ENCODE measurements at places on chromosomes 13 and 19.

- DNase-seq = no peak
These were observed 78.3 kb downstream of the FOXO1 start for GRCh38 chr13:40588101-40588500.

DNA sequence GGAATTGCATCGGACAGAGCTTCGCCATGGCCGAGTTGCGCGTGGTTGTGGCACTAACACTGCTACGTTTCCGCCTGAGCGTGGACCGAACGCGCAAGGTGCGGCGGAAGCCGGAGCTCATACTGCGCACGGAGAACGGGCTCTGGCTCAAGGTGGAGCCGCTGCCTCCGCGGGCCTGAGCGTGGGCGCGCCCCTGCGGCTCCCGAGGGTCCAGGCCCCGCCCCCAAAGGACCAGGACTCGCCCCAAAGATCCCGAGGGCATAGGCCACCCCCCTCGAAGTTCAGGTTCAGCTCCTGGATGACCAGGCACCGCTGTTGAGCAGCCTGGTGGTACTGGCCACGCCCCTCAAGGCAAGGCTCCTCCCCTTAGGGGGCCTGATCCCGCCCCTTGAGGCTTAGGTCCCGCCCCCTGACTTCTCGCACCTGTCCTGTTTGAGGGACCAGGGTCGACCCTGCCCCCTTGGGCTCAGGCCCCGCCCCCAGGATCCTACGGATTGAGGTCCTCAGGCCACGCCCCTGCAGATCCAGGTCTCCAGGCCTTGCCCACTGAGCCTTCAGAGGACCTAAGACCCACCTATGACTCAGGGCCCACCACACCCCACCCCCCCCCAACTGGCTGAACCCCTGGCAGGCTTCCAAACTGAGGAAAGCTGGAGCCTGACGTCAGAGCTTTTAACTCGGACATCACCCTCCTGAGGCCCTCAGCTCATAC lies 43.1 kb downstream of the CYP4F22 start:
- DNase-seq = peak; percentile 45

GRCh38 chr19:46755077-46755852 lies 9.0 kb upstream of the STRN4 start:
- DNase-seq = no peak

DNA sequence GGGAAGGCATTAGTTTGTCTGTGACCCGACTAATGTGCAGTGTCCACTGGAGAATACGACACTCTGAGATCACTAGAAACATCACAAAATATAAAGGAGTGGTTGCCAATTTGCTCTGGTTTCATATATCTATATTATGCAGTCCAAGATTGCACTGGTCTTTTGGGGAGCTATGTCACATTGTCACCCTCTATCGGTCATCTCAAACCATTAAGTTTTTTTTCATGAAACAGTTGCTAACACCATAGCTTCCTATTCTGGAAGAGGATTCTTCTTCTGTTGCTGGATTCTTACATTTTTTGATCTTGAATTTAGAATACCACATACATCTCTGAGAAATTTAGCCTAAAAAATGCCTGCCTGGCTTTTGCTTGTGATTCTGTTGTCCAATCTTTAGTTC lies 168.6 kb downstream of the LACC1 start:
- no peak for DNase-seq

DNA sequence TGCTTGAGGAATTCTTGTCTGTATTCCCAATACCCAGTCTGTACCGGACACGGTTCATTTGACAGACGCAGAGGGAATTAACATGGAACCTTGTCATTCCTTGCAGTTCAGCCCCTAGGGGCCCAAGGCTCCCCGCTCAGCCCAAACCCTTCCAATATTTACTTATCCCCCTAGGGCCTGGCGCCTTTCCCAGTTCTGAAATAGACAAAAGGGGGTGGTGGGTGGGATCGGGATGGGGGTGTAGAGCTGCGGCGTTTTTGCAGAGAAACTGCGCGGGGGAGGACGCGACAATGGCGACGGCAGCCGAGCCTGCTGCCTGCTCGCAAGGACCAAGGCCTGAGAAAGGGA lies 583 bp downstream of the AKAP8L start:
- DNase-seq = no peak

- DNase-seq = no peak
These were observed 789.9 kb upstream of the MIR17HG start for GRCh38 chr13:90557626-90558025.

DNA sequence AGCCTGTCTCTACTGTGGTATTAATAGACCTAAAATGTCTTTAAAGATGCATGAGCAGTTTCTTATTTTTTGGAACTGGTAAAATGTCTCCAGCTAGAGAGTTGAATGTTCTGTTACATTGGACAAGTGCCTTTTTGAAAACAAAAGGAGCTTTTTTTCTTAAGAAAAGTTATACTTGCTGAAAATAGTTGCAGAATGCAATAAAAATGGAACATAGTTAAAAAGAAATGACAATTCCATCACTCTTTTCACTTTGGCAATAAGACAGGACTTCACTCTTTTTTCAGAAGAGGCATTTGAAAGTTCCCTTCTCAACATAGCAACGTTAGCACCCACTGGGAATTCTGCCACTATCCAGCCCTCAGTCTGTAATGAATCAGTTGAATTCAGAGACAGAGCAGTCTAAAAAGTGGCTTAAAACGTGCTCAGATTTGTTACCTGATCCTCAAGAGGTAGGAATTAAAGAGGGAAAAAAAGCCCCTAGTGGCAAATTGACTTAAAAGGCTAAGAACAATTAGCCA lies 10.1 kb downstream of the RGCC start:
- DNase-seq = no peak

GRCh38 chr19:35048911-35049411 lies 7.4 kb downstream of the HPN start:
- DNase-seq = no peak

DNA sequence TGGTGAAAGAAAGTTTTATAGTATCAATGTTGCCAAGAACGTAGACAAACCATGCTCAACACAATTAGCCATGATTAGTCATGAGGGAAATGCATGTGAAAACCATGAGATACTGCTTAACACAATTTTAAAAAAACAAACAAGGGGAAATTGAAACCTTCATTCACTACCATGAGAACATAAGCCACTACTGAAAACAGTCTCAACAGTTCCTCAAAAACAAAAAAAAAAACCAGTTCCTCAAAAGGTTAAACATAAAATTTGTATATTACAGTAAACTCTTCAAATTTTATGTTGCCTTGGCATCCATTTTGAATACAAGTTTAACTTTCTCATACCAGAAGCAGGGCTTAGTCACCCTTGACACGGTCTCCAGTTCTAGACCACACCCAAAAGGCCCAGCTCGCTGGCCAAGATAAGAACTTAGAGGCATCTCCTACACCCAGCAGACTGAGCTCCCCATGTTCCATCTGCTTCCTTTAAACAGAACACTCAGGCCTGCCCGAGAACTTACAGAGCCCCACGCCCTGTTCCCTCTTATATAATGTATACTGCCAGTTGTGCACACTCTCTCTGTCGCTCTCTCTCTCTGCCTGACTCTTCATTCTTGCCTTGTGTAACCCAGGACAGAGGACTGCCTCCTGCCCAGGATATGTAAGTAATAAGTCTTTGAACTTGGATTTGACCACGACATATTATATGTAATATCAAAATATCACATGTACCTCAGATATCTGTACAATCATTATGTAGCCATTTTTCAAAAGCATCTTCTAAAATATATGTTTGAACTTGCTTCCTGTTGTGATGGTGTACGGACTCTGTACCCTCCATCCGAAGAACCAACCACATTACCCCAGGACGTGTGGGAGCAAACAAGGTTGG lies 67.4 kb downstream of the STK24 start:
- peak; percentile 23 for DNase-seq

GRCh38 chr19:24073807-24074206 lies 13.2 kb upstream of the ZNF254 start:
- no peak for DNase-seq

DNA sequence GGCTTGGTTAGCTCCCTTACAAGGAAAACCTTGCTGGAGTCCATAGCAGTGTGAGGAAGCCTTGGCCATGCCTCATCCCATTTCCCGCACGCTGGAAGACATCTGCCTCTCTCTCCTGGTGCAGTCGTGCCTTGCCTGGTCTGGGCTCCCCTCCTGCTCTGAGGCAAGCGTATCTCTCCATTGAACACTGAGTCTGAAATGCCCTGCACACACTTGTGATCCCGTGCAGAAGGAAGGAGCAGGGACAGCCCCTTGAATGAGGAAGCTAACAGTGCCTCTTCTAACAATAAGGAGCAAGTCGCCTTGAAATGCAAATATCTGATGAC lies 407 bp upstream of the ZNF440 start:
- no peak for DNase-seq

- DNase-seq = no peak
These were observed 194.5 kb downstream of the NBEA start for GRCh38 chr13:35136585-35136984.
